ENCODE measurements at places on chromosomes 2 and 18.

- DNase-seq: no peak
Measured at GRCh38 chr2:3302751-3303582, 74.7 kb downstream of the EIPR1 start.

GRCh38 chr2:227320305-227321094 lies 4.6 kb upstream of the MFF start:
- no peak for DNase-seq

- DNase-seq: no peak
Measured at GRCh38 chr2:169711751-169712509, 17.7 kb downstream of the PHOSPHO2 start.

DNA sequence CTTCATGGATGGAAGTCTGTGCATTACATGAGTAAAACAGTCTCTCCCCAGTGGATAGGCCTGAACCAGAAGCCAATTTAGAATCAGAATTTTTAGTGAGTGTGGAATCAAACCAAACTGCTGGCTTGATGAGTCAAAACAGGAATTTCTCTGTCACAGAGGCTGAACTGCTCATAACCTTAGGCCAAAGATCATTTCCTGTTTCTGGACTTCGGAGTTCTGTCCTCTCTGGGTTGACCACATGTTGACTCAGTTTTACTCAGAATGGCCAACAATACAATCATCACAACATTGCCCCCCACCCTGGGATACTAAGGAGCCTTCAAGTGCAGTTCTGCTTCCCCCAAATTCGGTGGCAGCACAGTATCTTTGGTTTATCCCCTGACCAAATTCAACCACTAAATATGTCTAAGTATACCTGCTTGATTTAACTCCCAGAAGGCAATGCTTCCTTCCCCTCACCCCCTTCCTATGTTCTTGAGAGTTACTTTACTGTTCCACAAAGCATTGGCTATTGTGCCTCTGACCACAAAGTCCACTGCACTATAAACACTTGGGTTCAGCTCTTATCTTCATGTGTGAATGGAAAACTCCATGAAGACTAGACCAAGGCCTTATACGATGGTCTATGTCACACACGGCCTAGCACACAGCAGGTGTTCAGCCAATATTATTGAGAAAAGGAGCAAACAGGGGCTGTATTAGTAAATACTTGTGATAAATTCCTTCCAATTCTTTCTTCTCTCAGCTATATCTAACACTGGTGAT lies 67.8 kb downstream of the NXPH2 start:
- DNase-seq: peak; percentile 30

DNA sequence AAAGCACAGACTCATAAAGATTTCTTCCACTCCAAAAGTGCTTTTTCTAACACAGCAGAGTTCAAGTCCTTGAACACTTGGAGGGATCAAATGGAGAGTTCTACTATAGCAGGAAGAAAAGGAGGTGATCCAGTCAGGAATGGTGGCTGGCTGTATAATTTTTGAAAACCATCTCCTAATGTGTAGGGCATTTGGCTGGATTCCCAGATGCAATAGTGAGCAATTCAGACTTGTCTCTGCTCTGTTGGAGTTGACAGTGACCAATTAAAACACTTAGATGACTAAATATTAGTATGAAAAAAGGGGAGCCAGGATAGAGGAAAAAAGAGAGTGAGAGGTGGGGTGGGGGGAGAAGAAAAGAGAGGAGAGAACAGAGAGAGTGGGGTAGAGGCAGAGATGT lies 5.3 kb upstream of the G6PC2 start:
- peak; percentile 30 for DNase-seq

GRCh38 chr2:96866986-96867755 lies 2.7 kb downstream of the SEMA4C start:
- DNase-seq: no peak

DNA sequence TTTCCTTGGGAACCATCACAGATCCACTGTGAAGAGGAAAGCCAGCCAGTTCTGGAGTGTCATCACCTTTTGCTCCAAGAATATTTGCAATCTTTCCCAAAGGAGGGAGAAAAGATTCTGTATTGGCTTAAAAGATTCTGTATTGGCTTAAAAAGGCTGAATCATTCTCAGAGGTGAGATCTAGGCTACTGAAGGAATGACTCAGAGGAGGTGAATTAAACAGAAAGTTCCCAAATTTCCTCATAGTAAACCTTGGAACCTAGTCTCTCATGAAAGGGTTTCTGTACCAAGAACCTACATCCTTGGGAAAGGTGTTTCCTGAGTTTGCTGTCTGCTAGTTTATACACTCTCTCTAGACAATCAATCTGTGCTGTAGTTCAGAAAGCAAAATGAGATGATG lies 34.1 kb upstream of the GRB14 start:
- peak; percentile 19 for DNase-seq

GRCh38 chr2:20175931-20176330 lies 49.0 kb downstream of the SDC1 start:
- DNase-seq: no peak

- DNase-seq: no peak
Measured at GRCh38 chr18:35573531-35573930, 8.0 kb upstream of the GALNT1 start.

DNA sequence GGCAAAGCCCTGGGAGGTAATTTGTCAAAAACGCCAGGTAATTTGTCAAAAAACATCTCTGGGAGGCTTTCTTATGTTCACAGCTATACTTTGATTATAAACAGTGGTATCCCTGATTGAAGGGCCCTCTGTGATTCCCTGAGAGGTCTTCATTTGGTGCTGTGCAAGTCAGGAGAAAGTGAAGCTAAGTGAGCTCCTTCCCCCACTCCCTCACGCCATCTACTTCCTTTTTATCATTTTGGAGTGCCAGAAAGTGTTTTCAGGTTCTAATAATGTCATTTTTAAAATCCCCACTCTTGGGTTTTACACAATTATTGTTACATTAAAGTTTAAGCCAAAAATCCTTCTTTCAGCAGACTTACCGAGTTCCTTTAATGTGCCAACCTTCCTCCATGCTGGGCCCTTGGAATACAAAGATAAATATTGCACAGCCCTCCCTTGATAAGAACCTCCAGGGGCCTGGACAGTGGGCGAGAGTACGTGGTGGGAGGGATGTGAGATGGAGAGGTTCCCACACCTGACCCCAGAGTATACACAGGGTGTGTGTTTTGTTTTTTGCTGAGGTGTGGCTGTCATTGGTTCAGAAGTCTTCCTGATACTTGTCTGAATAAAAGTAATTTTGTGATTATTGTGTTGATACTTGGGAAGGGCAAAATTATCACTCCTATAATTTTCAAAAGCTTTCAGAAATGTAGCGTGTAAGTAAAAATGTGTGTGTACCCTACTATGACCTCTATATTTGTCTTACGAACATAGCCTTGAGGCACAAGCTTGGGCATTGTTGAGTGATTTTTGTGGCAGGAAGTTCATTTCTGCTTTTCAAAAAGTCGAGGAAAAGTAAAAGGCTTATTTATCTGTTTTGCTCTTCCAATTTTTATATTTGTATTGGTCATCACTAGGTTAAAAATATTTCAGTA lies 8.2 kb downstream of the MAPRE2 start:
- DNase-seq: no peak

- DNase-seq: peak; percentile 50
Measured at GRCh38 chr2:13193075-13193474, 476.3 kb downstream of the TRIB2 start.

DNA sequence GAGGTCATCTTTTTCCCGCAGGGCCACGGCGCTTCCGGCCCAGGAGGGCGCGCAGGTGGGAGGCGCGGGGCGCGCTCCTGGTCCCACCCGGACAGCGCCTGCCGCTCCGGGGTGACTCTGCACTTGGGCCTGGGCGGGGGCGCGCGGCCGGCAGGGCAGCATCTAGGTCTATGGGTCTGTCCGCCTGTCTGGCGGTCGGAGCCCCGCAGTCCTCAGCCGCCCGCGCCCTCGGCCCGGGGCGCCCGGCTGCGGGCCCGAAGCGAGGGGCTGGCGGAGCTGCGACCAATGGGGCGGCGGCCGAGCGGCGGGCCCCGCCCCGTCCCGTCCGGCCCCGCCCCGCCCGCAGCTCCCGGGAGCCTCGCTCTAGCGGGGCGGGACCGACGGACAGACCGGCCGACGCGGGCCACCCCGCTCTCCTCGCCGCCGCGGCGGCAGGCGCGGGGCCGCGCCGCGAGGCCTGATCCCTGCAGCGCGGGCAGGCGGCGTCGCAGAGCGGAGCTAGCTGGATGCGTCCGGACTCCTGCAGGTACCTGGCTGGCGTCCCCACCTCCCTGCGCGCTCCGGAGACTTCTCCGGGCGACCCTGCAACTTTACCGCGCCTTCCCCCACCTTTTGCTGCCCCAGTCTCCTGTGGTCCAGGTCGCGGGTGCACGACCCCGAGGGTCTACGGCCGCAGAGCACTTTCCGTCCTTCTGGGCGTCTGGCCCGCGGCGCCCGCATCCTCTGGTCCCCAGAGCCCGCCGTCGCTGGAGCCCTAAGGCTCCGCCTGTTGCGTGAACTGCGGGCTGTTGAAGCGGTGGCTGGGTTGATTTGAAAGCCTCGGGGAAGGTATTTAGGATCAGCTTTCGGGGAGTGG lies at the start of gene KCNS3:
Gene KCNS3, plus strand, starts transcription at position 387 of the 856 bp plus-strand sequence. CDS start 52,342 bp downstream, outside the sequence.
- DNase-seq: peak; percentile 19
